Activated CD8-positive, alpha-beta memory T cell treated with anti-CD3 and anti-CD28 coated beads for 4 hours (primary cell): ENCODE measurements at places on chromosomes 3 and 15.

- no peak for DNase-seq
Measured at GRCh38 chr3:1462856-1463450, 370.1 kb downstream of the CNTN6 start.

DNA sequence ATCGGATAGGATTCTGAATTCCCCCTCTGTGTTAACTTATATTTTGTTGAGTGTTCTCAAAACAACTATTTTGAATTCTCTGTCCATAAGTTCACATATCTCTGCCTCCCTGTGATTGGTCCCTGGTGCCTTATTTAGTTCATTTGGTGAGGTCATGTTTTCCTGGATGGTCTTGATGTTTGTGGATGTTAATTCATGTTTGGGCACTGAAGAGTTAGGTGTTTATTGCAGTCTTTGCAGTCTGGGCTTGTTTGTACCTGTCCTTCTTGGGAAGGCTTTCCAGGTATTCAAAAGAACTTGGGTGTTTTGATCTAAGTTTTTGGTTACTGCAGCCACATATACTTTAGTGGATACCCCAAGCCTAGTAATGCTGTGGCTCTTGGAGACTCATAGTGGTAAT is 23.3 kb downstream of the PLSCR2 start:
- DNase-seq, result no peak

DNA sequence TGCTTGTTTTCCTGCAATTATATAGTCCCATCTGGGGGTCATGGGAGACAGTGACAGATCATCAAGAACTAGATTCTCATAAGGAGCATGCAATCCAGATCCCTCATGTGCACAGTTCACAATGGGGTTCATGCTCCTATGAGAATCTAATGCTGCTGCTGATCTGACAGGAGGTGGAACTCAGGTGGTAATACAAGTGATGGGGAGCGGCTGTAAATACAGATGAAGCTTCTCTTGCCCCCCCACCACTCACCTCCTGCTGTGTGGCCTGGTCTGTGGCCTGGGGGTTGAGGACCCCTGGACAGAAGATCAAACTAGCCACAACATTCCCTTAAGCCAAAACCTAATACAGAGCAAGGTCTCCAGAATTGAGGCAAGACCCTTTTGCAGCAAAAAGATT is 161.1 kb downstream of the WDR76 start:
- no peak for DNase-seq

DNA sequence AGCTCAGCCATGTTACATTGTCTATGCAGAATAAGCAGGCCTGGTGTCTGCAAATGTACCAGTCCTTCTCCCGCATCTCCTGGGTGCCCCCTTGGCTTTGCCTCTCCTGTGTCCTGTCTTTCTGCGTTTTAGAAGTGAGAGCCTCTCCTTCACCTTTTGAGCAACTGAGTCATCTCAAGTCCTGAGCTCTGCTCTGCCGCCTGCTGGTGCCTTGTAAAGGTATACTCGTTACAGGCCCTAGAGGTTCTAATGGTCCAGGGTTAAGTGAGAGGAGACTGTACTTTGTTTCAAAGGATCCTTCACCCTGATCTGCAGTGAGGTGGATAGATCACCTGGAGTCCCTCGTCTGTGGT is 12.6 kb downstream of the GHRL start:
- DNase-seq, result no peak

- no peak for DNase-seq
Measured at GRCh38 chr15:25858952-25859760, 4.0 kb downstream of the ATP10A start.

GRCh38 chr15:69145694-69146492 is 14.5 kb upstream of the GLCE start:
- DNase-seq, result no peak

DNA sequence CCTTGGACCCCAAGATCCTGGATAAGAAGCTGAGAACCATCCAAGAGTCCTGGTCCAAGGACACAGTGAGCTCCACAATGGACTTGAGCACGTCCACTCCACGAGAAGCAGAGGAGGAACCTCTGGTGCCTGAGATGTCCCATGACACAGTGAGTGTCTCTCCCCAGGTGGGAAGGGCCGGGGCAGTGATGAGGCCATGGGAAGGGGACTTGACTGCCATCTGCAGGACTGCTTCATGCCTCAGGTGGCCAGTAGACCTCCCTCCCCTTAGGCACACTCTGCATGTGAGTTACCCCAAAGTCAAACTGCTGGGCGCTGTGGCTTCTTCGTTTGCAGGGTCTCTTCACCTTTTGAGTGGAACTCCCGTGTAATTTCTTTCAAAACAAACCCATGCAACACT is 59.7 kb downstream of the CCDC33 start:
- DNase-seq, result no peak

DNA sequence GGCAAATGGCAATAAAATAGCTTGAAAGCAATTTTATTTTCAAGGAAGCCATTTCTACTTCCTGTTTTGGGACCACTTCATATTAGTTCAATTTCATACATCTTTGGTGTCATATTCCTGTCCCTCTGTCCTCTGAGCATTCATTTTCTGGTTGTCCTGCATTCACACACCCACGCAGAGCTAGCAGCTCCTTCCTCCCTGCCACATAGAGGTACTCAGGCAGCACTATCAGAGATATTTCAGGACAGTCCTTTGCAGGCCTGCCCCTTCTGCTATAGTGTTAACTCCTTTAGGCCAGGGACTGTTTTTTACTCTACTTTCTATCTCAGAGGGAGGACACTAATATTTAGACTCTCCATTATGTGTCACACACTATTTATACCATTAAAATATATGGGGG is 132.0 kb downstream of the ECT2 start:
- DNase-seq, result no peak

DNA sequence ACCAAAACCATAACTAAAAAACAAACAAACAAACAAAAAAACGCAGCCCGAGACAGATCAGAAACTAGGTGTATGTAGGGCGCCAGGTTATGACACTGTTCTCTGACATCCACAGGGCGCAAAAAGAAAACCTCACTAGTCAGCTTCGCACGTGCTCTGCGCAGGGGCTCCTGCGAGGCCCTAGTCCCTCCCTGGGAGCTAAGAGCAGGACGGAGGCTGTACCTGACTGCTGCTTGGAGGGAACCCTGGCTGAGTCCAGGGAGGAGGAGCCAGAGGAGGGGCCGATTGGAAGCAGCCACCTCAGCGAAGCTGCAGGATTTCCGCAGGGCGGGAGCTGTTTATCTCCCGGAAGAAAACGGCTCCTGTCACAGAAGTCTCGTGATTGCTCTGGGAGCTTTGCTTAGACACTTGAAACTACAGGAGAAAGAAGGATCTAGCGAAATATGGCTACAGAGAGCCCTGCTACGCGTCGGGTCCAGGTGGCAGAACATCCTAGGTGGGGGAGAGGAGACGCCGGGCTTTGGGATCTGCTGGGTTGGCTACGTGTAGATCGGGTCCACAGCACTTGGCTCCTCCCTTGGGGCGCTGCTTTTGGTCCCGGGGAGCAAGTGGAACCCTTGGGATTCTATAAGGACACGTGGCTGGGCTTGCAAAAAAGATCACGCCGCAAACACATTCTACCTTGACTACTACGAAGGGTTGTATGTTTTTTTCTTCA is at the start of gene GALK2:
GALK2 (plus strand) TSS at position 368 of the 718 bp plus-strand sequence; CDS start at position 444, 76 bp downstream.
- peak; percentile 39 for DNase-seq

- DNase-seq, result no peak
Measured at GRCh38 chr3:150388498-150389418, 19.3 kb upstream of the TSC22D2 start.

GRCh38 chr3:146163584-146163983 is 2.6 kb upstream of the PLOD2 start:
- DNase-seq, result no peak

GRCh38 chr3:38574411-38575278 is 74.8 kb downstream of the SCN5A start:
- DNase-seq, result no peak

DNA sequence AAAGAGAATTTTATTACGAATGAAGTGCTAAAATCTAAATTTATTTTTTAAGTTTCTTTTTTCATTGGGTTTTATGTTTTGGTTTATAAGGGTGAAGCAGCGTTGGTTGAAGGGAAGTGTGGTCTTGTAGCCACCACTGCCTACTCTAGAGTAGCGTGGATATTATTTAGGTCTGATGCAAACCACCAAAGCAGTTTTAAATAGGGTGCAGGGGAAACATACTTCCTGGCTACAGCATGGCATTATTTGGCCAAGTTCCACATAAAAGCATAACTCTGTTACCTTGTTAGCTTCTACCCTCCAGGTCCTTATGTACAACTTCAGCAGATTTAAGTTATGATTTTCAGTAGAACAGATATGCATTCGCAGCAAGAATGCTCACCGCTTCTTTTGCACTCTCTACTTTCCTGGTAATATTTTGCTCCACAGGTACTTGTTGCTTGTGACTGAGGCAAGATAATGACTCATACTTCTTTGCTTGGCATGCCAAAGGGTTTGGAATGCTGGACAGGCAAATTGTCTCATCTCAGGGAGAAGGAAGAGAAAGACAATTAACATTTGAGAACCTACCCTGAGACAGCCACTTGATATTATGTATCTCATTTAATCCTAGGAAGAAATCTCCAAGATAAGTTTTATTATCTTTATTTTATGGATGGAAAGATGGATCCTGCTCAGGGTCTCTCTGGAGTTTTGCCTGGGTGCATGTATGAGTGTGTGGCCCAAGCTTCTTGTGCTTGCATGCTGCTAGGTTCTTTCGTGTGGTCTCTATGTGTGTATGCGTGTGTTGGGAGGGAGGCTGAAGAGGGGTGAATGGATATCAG is 5.4 kb downstream of the TGFBR2 start:
- DNase-seq, result no peak

GRCh38 chr3:84440291-84440690 is 518.5 kb upstream of the CADM2 start:
- DNase-seq, result no peak

- DNase-seq, result no peak
Measured at GRCh38 chr3:13535905-13536304, 13.0 kb upstream of the FBLN2 start.

DNA sequence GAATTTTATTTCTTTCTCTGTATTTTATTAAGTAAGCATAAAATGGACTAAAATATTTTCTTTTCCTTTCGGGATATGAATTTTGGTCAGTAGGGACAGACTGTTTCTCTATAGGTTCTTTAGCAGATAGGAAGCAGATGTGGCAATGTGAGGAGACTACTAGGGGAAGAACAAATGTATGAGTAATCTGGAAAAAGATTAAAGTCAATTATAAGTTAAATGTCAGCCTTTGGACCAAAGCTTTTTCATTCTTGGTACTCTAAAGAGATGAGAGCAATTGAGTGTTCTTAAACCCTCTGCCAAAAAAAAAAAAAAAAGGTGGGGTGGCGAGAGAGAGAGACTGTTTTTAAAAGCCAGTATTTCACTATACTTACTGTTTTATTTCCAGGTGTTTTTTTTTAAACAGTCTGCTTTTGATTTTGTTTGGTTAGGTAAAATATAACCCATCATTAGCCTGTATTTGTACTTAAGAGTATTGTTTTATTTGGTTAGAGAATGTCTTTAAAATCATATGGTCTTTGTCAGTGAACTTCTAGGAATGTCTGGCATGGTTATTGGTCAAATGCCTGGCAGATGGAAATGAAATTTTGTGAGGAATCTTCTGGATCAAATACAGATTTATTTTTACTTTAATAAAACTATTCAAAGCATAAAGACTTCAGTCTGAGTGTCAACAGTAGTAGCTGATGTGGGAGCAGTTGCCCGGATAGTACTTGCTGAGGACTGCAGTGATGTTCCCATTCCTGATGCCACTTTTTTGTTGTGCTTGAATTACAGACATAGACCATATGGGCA is 63.8 kb downstream of the LRRC49 start:
- DNase-seq, result no peak

GRCh38 chr3:129758306-129758705 is 135.2 kb downstream of the TMCC1 start:
- no peak for DNase-seq

GRCh38 chr3:12231431-12231830 is 57.4 kb upstream of the PPARG start:
- DNase-seq, result no peak

DNA sequence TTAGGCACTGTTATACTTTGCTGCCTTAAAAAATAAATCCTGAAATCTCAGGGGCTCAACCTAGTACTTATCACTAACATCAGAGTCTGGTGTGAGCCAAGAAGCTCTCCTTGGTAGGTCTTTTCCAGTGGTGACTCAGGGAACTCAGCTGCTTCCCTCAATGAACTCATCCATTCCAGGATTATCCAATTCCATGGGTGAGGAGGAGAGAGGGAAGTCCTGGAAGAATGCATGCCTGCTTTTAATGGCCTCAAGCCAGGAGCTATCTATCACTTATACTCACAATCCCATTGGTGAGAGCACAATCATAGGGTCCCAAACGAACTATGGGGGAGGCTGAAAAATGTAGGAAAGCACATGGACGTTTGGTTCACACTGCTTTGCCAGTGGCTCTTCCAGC is 113.6 kb downstream of the POLR2M start:
- DNase-seq, result no peak

DNA sequence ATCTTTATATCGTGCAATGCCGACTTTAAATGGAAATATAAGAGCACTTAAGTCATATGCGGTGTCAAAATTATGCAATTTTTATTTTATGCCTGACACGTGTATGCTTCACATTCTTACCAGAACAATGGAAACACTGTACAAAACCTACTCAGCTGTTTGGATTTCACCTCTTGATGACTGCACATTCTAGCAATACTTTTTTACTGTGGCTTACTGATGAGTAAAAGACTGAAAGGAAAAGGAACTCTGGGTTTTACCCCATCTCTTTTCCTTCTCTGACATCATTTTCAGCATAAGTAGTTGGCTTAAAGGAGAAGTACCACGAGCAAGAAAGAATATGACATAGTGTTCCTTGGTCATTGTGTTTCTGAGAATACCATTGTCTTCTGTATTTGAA is 142.8 kb downstream of the POLR2M start:
- no peak for DNase-seq

- DNase-seq, result peak; percentile 9
Measured at GRCh38 chr15:85793641-85794597, 806 bp downstream of the KLHL25 start.

- no peak for DNase-seq
Measured at GRCh38 chr3:50620820-50621219, 3.9 kb downstream of the MAPKAPK3 start.

DNA sequence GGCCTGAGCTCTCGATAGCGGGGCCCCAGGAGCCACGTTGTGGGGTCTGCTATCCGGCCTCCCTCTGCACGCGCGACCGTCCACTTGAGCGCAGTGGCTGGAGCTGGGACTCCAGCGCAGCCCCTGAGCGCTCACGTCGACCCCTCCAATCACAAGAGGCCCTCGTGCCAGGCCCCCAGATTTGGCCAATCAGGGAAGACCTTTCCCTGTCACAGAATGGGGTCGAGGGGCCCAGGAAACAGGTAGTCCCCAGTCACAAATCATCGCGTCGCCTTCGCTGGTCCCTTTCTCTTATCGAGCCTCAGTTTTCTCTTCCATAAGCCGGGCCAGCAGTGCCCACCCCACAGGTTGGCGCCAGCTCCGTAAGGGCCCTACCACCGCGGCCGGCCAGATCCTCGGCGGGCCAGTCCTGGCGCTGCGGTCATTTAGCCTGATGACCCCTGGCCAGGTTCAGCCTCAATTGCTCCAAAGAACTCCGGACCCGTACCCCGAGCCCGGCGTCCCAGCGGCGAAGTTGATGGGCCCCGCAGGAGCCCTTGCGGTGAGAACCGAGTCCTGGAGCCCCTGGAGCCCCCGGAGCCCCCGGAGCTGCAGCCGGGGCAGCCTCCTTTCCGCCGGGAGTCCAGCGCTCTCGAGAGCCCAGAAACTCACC is 435 bp downstream of the ALDH1L1 start:
- DNase-seq, result no peak

- DNase-seq, result no peak
Measured at GRCh38 chr3:186255703-186256331, 106.2 kb downstream of the DGKG start.

- no peak for DNase-seq
Measured at GRCh38 chr15:40471808-40472150, 995 bp downstream of the CHST14 start.
